NCI-H1417 treated with DMSO at 0.1 percent for 48 hours (cell line): ENCODE measurements at places on chromosomes 4 and X.

DNA sequence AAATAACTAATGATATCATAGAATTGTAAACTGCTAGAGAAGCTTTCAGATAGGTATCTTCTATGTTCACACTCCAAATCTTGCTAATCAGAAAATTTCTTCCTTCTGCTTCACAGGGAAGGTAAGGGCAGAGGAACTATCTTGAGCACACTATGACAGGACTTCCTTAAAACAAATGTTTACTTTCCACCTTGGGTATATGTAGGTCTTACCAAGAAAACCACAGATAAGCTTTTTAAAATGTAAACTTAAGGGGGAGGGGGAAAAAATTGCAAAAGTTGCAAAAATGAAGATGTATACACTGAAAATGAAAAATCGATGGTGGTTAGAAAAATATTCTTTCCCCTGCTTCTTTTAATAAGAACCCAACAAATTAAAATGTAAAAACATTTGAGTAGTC is 30.9 kb downstream of the YTHDC1 start:
- no peak for DNase-seq

DNA sequence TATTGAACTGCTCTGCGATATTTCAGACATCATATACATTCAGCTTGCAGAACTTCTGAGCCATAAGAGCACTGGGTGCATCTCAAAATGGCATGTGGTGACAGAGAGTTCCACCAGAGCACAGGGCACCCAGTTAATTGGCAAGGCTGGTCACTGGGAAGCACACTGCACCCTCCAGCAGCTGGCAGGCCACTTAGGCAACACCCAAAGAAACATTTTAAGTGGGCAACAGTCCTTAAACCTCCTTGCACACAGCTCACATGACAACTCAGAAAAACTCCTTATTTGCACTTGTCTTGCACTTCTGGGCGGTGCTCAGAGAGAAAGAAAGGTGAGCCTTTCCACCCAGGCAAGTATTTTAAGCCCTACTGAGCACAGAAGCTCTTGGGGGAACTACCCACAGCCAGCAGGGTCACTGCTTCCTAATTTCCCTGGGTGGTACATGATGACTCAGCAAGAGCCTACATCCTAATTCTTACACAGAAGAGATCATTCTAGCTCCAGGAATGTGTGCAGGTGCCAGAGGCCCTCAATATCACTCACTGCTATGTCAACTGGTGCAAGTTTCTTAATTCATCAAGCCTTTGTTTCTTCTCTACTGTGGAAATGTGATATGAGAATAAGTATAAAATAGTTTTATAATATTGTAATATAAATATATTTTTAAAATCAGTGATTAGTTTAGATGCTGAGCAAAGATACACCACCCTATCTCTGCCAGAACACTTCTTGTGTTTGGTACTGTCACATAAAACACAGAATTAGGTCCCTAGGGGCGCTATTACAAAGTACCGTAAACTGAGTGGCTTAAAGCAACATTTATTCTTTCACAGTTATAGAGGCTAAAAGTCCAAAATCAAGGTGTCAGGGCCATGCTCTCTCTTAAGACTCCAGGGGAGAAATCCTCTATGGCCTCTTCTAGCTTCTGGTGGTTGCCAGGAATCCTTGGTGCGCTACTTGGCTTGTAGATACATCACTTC is 155.1 kb upstream of the PPARGC1A start:
- DNase-seq, result no peak

- DNase-seq, result no peak
Measured at GRCh38 chr4:163732473-163732872, 238.0 kb downstream of the TMA16 start.

DNA sequence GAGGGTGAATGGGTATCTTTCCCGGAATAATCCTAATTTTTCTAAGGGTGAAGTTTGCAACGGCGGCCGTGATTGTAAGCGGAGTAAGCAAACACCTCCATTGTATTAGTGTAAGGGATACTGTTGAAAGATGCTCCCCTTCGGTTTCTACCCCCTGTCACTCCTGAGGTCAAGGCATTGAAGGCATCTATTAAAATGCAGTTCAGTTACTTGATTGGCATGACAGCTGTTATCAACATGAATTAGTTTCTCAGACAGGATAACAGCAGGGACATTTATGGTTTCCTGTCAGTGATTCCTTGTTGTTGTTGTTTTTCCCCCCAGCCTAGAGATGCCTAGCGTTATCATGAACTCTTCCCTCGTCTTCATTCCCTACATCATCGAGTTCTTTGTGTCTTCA is 552 bp downstream of the SLC25A14 start:
- no peak for DNase-seq

DNA sequence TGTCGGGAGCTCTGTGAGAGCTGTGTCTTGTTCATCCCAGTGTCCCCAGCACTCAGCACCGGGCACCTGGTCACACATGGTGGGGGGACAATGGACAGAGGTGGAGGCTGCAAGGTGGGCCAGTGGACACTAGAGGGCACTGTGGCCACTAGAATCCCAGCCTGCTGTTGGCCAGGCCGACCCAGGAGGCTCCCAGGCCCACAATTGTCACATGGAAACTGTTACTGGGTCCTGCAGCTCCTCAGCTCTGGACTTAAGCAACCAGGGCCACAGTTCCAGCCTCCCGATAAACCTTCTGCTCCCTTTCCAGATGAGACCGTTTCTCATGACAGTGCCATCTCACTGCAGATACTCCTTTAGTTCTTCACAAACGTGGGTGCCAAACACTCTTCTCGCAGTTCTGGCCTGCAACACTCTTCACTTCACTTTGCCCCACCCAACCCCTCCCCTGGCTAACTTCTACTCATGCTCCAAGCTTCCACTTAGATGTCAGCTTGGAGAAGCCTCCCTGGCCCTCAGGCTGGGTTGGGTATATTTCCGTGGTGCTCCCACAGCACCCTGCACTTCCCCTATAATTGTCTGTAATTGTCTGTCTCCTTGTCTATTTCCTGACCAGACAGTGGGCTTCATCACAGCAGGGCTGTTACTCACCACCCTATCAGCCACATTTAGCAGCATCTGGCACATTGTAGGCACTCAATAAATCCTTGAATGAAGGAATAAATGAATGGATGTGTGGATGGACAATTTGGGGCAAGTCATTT is 3.5 kb upstream of the IQSEC2 start:
- no peak for DNase-seq

DNA sequence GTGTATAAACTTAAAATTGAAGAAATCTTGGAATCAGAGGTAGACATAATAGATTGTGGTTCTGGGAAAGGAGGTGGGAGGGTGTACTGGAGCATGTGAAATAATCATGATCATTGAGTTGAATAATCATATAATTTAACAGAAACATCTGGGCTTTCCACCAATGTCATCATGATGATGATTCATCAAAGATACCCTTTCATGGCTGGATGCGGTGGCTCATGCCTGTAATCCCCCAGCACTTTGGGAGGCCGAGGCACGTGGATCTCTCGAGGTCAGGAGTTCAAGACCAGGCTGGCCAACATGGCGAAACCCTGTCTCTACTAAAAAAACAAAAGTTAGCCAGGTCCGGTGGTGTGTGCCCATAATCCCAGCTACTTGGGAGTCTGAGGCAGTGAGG is 6.7 kb upstream of the RUFY3 start:
- no peak for DNase-seq

GRCh38 chr4:57078685-57079521 is 31.3 kb downstream of the IGFBP7 start:
- peak; percentile 79 for DNase-seq

DNA sequence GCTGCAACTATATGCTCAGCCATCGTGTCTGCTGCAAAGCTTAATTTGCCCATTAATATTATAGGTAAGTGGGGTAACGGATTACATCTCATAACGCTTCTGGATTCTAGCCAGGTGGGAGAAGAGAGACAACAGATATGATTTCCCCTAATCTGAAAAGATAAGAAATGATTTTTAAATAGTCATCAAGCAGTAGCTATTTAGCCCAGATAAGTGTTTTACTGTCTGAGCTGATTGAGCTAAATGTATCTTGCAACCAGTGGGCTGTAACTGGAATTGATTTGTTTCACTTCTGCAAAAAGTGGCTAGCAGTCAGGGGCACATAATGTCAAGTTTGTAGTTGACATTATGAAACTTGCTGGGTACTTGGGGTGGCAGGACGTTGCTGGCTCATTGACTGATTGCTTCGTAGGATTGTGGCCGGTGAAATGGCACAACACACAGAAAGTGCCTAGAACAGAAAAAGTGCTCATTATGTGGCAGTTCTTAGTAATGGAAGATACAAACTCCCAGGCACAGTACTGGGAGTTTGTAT is 18.5 kb downstream of the LAP3 start:
- DNase-seq, result no peak

DNA sequence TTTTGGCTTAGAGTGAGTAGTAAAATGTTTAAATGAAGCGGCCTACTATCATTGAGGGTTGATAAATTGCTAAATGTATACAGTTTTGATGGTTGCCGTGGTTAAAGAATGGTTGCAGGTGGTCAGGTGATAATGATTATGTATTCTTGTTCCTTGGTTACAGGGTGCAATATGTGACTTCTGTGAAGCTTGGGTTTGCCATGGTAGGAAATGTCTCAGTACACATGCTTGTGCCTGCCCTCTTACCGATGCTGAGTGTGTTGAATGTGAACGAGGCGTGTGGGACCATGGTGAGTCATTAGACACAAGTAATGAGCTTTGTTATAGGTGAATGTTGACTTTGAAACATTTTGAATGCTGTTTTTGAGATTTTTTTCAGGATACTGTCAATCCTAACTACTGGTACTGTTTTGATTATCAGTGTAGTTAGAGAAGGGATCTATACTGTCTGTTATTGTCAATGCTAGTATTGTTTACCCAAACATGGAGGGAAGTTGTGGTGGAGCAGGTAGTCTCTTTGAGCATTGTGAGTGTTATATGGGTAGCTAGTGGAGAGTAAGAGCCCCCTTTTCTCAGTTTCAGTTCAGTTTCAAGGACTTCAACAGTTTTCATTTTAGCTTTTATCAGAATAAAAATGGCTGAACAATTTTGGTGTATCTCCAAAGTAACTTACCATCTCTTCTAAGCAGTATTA is 8.9 kb downstream of the ZNF330 start:
- no peak for DNase-seq

- DNase-seq, result no peak
Measured at GRCh38 chr4:181968371-181968770, 274.8 kb upstream of the TENM3 start.

DNA sequence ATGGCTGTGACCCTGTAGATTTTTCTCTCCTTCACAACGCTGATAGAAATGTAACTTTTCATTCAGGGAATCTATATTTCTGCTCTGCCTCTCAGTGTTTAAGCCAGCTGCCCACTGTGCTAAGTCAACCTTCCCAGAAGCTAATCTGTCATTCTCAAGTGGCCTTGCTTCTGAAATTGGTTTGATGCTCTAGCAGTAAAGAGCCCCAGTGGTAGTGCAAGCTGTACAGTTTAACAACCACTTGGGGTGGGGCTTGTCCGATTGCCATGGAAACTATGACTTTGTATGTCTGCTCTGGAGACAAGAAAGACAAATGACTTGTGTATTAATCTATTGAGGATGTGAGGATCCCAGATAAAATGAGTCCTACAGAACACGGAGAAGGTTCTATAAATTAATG is 620.9 kb upstream of the GALNT7 start:
- peak; percentile 79 for DNase-seq

DNA sequence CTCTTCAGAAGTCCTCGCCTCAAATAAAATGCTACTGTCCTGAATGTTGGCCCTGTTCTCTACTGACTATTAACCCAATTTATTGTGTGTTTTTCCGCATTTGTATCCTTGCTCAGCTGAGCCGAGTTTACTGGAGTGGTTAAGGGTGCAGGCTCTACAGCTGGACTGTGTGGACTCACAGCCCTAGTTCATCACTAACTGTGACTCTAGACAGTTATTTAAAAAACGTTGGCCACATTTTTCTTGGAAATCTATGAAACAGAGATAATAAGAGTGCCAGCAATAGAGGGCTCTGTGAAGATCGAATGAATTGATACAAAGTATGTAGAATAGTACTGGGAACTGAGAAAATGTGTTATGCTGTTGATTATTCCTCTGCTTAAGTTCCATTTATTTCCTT is 2.9 kb upstream of the GUF1 start:
- no peak for DNase-seq
